ENCODE measurements at places on chromosomes 1 and 21.
A peak's percentile ranks its signal among the peaks of the same experiment; 100 is the strongest.

GRCh38 chr1:197911857-197912696 is 5.1 kb upstream of the LHX9 start:
- no peak for DNase-seq

DNA sequence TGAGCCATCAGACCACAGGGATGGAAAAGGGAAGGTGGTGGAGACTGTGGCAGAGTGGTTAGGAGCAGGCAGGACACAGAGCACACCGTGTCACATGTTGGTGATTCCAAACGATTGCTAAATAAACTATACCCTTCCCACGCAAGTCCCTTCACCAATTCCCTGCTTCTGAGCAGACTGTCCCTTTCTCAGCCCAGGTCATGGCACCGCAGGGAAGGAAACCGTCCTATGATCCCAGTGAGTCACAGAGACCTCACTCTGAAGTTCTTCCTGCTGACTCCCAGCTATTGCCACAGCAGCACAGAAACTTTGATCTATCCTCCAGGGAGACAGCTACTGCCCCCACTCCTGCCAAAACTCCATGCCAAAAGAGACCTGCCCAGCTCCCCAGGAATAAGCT is 19.2 kb downstream of the RIMS3 start:
- no peak for DNase-seq

DNA sequence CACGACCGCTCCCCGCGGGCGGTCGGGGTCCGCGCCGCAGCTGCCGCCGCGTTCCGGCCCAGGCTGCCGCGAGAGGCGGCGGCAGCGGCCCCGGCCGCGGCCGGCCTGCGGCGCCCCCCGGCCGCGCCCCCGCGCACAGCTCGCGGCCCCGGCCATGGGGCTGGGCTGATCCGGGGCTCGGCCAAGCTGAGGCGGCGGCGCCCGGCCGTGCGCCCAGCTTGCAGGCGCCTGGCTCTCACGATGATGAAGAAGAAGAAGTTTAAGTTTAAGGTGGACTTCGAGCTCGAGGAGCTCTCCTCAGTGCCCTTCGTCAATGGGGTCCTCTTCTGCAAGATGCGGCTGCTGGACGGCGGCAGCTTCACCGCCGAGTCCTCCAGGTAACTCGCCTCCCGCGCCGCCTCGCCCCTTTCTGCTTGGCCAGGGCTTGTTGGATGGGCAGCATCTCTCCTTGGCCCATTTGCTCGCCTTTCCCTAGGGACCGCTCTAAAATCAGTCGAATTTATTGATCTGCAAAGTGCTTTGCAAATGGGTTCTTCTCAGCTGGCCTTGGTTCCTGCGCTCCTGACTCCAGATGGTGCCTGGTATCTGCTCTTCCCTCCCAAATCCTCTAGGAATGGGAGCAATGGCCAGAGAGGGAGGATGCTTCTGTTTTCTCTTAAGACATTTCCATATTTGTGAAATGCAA is 431 bp downstream of the EEIG2 start:
- DNase-seq, result peak; percentile 11

DNA sequence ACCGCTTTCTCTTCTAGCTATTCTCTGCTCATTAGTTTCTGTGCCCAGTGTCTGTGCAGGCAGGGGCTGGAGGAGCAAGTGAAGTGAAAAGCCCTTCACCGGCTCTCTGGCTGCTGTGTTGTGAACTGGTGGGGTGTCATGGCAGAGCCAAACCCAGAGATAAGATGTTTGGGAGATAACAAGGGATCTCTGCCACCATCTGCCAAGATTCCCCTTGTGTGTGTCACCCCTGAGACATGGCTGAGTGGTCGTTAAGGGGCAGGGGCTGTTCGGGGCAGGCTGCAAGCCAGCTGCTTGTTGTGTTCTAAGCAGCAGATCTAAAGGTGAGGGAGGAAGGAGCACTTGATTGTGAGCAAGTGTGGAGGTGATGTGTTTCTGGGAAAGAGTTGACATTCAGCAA is 24.5 kb downstream of the CNIH3 start:
- DNase-seq, result no peak

- DNase-seq, result no peak
Observed at GRCh38 chr21:45950740-45951515, 30.6 kb upstream of the COL6A1 start.

DNA sequence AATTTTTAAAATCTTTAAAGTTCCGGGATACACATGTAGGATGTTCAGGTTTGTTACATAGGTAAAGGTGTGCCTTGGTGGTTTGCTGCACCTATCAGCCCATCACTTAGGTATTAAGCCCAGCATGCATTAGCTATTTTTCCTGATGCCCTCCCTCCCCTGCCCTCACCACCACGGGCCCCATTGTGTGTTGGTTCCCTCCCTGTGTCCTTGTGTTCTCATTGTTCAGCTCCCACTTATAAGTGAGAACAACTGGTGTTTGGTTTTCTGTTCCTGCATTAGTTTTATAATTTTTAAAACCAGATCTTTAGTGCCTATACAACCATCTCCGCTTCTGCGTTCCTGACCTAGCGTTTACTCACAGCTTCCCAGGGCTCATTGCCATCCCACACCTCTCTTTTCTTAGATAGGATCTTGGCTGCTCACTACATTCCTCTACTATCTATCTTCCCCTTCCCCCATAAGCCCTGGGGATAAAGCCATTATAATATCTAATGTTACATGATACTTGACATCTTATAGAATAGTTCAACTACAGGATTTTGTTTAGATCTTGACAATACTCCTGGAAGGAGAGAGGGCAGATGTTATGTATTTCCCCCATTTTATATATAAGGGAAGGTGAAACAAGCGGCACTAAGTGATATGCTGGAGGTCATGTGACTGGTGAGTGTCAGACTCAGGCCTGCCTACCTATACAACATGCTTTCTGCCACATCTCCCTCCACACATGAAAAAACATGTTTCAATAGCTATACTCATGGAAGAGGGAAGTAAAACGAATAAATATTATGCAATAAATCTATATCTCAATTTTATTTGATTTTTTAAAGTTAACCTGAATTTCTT is 52.3 kb upstream of the DNAJC6 start:
- DNase-seq, result no peak

DNA sequence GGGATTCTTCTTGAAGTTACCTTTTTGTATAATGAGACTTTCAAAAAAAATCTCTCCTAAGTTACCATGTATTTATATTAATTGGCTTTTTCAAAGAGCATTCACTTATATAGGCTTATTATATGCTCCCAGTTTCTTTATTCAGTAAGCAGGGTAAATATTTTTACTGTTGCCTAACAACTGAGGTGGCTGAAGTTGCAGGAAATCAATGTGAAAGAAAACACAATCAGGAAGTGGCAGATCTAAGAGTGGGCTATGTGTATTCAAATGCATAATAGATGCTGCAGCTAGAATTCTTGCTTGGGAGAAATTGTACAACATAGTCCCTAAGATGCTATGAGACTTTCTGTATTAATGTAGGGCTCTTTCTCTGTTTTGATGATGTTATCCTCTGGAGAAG is 606.9 kb downstream of the NUF2 start:
- no peak for DNase-seq

- no peak for DNase-seq
Observed at GRCh38 chr1:167643441-167643840, 13.4 kb downstream of the RCSD1 start.

DNA sequence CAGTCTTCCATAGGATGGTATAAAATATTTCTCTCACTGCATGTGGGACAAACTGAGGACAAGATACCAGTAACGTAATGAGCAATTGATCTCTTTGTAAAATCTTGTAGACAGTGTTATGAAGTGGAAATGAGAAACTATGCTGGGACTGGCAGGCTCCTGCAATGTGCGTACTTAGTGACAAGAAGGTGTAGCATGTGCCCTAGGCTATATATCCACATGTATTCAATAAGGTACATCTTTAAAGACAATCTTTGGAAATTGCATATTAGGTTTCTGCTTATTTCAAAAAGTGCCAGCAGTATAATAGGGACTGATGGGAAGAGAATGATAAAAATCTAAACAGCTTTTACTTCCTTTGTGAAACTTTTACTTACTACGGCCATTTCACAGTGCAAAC is 81.9 kb upstream of the GREM2 start:
- no peak for DNase-seq

GRCh38 chr1:17369466-17369865 is 2.5 kb upstream of the PADI6 start:
- no peak for DNase-seq

DNA sequence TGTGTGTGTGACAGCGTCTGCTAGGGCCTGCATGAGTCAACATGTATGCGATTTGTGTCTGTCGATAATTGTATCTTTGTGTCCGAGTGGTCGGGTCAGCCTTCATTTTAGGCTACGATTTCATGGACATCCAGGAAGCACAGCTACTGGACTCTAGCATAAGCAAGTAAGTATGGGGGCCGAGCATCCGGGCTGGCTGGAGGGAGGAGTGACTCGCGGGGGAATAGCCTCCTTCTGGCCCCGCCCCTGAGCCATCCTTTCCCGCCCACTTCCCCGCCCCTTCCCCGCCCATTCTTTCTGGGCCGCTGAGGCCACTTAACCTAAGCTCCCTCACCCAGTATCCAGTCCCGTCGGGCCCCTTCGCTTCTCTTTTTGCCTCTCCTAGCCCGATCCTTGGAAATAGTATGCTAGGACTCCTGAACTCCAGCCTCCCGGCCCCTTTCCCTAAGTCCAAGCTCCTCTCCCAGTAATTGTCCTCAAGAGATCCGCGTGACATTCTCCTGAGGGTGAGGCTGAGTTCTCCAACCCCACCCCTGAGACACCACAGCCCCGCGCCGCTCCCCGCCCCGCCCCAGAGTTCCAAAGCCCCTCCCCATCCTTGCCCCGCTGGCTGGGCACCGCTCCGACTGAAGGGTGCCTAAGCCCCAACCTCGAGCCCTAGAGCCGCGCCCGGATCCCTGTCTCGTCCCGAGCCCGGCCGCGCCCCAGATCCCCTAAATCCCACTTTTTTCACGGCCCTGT is 1.2 kb downstream of the MAP3K6 start:
- DNase-seq, result peak; percentile 80

GRCh38 chr1:170910273-170910672 is 25.1 kb upstream of the MROH9 start:
- no peak for DNase-seq

DNA sequence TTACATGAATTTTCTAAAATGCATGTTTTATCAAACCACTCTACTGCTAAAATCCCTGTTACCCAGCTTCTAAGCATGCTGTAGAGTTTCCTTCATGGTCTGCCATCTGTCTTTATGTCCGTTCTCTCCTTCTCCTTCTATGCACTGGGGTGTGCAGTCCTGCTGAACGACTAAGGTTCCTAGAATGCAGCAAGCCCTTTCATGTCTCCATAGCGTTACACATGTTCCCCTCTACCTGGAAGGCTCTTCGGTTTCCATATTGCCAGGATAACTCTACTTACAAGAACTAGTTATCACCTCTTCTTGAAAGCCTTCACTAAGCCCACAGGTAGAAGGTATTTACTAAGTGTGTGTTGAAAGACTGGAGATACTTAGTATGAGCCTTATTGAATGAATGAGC is 22.2 kb downstream of the DNM3 start:
- no peak for DNase-seq

GRCh38 chr1:174746024-174746808 is 253.5 kb upstream of the CACYBP start:
- DNase-seq, result no peak

- DNase-seq, result no peak
Observed at GRCh38 chr1:50658459-50659076, 235.3 kb upstream of the DMRTA2 start.

DNA sequence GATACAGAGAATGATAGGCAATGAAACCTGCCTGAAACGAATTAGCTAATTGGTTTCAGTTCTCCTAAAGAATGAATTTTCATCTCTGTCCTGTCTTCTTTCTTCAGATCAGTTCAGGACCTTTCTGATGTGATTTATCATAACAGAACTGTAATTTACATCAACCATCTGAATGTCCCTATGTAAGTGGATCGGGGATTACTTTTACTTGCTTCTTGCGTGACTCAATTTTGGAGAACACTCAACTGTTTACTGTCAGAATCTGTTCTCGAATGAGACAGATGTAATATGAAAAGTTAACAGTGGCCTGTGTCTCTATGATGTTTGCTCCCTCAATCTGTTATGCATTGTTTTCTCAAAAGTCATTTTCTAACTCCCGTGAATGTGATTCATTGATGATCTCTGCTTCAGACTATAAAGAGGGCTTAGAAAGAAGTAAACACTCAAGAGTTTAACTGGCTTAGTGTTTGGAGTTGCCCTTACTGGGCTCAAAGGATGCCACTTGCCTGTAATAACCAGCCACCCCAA is 111.0 kb downstream of the GABPA start:
- no peak for DNase-seq

DNA sequence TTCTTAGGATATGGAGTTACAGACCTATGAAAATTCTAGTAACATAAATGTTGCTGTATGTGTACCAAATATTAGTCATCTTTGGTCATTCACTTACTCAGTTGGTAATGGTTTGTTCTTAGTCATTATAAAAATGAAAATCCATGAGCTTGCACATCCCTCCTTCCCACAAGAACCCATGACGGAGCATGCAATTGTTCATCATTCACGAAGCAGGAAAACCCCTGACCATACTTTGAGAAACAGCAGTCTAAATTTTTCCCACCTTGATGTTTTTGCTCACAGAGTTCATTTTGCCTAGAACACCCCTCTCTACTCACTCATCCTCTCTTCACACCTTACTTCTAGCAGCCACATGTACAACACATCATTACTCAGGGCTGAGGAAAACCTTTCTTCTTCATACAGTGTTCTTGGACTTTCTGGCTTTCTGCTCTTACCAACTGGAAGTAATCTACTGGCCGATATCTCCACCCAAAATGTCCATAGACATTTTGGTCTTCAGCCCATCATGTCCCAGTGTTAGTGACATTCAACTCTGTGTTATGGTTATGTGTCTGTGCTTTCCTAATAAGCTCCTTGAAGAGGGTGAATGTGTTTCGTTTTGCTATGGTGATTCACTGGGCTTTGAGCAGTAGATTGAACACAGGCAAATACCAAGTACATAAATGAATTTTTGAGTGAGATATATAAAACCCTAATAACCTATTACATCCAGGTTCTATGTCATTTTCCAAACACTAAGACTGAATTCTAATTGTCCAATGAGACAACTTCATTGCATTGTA is 189.9 kb downstream of the ZC3H11B start:
- DNase-seq, result no peak

GRCh38 chr21:46625759-46626158 is 9.7 kb upstream of the PRMT2 start:
- no peak for DNase-seq

DNA sequence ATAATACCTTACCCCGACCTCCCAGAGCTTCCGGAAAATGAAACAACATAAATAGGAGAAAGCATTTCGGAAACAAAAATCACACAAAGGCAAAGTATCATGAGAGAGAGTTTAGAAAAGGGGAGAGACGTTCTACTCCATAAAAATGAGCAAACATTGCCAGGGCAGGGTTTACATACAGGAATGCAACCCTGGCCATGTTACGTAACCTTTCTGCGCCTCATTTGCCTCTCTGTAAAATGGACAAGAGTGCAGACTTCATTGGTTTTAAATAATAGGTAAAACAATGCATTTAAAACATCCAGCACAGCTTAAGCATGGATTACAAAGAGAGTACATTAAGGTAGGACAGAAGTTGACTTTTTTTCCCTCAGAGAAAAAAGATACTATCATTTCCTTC is 45.6 kb downstream of the PHC2 start:
- DNase-seq, result no peak

GRCh38 chr1:152252157-152252556 is 28.2 kb upstream of the HRNR start:
- DNase-seq, result no peak

All from T-helper 9 cell (primary cell).